GM20000 (cell line): ENCODE measurements at places on chromosomes 7 and 10.

- no peak for DNase-seq
Measured at GRCh38 chr10:110780704-110781103, 91.0 kb upstream of the PDCD4 start.

- peak; percentile 54 for DNase-seq
Measured at GRCh38 chr10:84267503-84268126, 22.8 kb downstream of the RGR start.

- DNase-seq = peak; percentile 6
Measured at GRCh38 chr7:15305002-15305600, 256.7 kb downstream of the AGMO start.

GRCh38 chr7:98202367-98203195 is 8.7 kb upstream of the BHLHA15 start:
- peak; percentile 94 for DNase-seq

DNA sequence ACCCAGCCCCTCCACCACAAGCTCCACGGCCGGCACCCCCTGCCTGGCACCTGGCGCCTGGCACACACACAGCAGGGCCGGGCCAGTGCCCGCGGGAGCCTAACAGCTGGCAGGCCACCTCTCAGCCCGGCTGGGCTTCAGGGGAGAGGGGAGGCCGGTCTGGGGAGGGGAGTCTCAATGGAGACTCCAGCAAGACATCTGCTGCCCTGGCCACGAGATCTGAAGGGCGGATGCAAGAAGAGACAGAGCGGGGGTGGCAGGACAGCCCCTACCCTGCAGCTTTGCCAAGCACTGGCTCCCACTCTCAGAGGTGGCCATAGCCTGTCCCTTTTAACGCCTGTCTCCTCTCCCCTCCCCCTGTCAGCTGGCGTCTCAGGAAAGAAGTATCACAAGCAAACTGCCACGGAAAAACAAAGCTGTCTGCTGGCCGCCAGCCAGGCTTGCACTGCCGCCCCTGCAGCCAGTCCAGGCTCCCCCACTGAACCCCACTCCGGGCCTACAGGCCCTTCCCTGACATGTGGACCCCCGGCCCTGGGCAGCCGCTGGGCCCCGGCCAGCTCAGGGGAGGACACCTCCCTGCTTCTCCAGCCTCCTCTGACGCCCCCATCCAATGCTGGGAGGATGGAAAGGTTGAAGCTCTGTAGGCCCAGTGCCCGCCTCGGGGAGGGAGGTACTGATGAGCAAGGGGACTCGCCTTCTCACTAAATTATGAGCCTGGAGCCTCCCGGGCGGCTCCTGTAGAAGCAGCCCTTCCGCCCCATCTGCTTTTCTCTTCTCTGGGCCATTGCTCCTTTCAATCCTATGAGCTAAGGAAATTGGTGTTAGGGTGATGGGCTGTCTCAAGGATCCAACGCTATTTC is 178.4 kb downstream of the ARHGAP12 start:
- DNase-seq = no peak

- no peak for DNase-seq
Measured at GRCh38 chr10:116960066-116960776, 44.8 kb downstream of the SHTN1 start.

DNA sequence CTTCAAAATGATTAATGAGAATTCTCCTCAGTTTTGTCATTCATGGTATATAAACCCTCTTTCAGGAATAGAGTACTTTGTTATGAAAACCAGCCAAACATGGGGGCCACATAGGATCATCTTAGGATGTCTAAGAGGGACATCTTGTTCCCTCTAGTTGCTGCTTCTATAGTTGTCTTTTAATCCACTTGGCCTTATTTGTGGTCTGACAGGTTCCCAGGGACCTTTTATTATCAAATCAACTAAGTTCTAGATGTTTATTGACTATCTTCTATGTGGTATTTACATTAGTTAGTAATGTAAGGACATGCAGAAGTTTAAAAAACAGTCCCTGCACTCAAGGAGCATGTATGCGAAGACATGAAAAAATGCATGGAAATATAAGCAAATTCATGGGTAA is 1.6 kb upstream of the ZC3HAV1 start:
- no peak for DNase-seq

DNA sequence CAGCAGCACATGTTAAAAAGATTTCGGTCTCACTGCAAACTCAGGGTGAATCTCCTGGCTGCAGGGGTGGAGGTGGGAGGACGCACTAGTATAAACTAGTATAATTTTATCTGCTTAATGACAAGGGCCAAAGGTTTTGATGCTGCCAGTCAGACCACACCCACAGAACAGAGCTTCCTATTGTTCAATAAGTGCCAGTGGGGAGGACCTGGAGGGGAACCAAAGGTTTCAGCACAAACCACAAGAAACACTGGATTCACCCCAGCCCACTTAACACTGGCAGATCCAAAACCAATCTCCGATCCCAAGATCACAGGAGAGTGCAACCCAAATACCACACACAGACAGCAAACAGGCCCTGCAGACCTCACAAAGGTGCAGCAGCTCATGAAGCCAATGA is 6.6 kb downstream of the VOPP1 start:
- DNase-seq = no peak

- DNase-seq = no peak
Measured at GRCh38 chr7:156566812-156567549, 73.6 kb upstream of the RNF32 start.

DNA sequence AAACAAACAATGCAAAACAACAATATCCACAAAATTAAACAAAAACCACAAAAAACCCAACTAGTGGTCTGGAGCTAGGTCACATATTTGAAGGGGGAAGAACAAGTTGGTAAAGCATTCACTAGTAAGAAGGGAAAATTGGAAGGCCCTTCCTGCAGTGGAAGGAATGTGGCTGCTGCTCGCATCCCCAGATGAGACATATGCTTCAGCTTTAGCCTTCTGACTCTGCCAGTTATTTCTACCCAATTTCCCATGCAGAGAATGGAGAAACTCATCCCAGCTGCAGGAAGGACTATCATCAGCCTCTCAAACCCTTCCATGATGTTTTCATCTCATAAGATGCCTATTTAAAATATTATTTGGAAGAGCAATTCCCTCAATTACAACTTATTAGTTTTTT is 176.6 kb downstream of the BMPER start:
- DNase-seq = no peak

- no peak for DNase-seq
Measured at GRCh38 chr7:46990761-46991160, 591.1 kb downstream of the TNS3 start.

DNA sequence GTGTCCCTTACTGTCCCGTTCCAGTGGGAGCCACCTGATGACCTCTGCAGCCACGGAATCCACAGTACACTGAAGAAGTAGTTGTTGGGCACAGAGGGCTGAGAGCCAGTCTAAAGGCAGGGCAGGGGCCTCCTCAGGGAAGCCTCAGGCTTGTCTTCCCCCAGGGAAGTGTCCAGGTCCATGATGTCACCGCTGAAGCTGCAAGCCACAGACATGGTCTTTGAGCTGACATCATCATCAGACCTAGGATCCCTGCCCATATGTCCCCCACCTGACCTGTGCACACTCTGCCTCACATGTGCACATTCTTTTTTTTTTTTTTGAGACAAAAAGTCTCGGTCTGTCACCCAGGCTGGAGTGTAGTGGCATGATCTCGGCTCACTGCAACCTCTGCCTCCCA is 38.4 kb upstream of the ELFN1 start:
- DNase-seq = no peak

DNA sequence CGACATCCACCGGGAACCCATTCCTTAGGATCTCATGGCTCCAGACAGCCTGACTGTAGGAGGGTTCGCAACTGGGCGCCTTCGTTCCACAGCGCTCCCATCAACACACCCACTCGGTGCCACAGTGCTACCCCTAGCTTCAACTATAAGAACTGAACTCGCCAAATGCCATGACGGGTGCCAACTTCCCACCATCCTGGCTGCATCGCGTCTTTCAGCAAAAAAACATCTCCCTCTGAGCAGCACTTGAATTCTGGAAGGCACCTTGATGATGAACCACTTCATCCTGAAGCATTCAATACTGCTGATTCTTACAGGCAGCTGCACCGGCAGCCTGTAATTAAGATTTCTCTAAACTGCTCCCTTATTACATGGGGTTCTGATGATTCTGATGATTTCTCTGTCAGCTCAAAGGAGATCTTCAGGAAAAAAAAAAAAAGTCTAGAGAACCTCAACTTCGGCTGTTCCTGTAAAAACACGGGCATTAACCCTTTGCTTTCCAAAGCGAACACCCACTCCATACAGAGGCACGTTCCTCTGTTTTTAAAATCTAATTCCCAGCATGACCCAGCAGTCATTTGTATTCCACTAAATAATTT is 1.3 kb downstream of the CYTH3 start:
- DNase-seq = peak; percentile 48

DNA sequence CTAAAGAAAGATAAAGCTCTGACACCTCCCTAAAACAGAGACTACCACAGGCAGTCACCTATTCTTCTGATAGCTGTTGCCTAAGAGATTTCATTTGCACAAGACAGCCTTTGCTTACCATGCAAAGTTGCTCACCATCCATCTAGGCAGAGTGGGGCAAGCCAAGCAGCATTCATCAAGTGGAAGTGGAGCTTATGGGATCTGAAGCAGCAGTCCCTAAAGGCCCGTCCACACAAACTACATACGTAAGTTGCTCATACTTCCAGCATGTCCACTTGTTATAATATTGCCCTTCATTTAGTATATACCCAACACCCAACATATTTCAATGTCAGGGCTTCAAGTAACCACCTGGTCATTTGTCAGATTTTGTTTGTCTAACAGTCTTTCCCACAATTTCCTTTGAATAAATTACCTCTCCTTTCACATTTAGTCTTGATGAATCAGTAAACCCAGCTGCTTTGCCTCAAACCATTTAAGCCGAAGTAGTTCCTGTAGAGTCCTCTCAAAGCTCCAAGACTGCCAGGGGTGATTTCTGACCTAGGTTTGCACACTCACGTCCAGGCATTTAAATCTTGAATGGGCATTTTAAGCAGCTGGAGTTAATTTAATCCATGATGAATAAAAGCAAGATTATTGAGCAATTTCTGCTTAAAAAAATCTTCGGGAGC is 67.9 kb downstream of the ATAD1 start:
- no peak for DNase-seq

- no peak for DNase-seq
Measured at GRCh38 chr7:128154504-128154903, 86.6 kb upstream of the LEP start.

DNA sequence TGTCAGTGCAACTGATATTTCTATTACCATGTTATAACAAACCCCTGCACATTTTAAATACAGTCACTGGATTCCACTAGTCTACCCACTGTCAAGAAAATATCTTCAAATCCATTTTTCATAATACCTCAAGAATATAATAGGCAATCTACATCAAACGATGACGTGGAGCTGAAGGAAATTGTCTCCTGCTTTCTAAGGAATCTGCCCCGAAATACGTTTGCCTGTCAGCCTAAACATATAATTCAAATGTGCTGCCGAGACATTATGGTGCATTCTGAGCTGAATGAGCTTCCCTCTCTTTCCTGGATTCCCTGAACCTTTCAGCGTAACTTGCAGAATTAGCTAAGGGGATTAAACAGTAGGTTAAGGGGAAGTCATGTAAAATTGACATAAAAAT is 306.8 kb downstream of the SORCS1 start:
- DNase-seq = no peak

DNA sequence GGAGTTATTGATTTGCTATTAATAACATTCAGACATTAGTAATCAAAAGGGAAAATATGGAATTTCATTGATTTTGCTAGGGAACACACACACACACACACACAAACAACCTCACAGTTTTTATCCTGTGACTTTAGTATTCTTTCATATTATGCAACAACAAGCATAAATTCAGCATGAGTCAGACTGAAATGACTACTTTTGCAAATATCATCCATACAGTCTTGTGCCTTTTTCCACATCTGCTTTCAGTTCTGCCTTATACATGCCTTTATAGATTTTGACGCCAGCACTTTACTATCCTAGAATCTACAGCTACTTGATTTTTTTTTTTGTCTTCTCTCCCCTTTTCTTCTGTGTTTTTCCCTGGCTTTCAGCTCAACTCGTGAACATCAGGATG is 975.8 kb upstream of the LRRTM3 start:
- DNase-seq = no peak

DNA sequence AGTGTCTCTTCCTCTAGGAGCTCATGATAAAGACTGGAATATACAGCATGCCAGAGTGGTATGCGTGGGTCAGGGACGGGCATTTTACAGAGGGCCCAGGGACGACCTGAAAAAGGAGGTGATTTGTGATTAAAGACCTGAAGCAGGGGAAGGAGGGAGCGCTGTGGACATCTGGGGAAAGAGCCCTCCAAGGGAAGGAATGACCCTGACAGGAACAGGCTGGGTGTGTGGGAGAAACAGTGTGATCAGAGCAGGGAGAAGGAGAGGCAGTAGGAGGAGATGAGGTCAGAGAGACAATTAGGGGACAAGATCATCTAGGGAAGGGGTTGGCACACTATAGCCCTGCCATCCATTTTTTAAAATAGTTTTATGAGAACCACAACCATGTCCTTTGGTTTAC is 3.4 kb upstream of the RASSF4 start:
- DNase-seq = no peak

- DNase-seq = no peak
Measured at GRCh38 chr7:106423111-106423510, 138.3 kb upstream of the NAMPT start.

GRCh38 chr10:34526758-34527730 is 288.1 kb downstream of the PARD3 start:
- DNase-seq = no peak

GRCh38 chr10:29857843-29858701 is 201.3 kb downstream of the JCAD start:
- DNase-seq = no peak

DNA sequence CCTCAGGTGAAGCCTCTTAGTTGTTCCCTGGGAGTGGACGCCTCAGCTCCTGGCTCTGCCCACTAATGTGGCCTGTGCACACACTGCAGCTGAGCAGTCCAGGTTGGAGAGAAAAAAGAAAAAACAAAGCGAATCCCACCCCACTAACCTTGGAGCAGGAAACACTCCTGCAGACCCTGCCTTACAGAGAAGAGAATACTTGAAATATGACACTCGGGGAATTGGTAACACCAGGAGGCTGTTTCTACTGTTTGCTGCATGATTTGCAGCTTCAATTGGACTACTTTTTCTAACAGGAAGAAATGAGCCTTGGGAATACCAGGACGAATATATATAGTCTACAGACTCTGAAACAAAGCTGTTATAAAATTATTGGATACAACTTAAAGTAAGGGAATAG is 22.2 kb downstream of the CDHR3 start:
- DNase-seq = no peak

DNA sequence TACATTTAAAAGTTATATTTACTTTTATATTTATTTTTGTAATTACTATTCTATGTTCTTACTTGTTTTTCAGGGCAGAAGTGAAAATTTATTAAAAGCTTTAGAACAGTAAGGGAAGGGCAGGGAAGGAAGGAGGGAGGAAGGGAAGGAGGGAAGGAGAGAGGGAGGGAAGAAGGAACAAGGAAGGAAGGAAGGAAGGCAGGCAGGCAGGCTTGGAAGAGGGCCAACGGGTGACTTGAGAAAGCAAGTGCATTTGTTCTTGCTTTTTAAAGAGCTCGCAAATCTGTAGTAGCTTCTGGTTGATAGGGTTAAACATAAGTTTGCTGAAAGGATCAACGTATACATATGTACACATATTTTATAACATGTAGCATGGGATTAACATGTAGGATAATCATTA is 725.3 kb upstream of the FZD8 start:
- DNase-seq = no peak

- no peak for DNase-seq
Measured at GRCh38 chr10:84156009-84156408, 16.7 kb downstream of the GHITM start.

GRCh38 chr10:119643306-119644204 is 7.6 kb upstream of the BAG3 start:
- DNase-seq = no peak

GRCh38 chr10:73359492-73359891 is 828 bp upstream of the CFAP70 start:
- DNase-seq = no peak
